Activated T-helper 1 cell treated with anti-CD3 and anti-CD28 coated beads, Interleukin-12 subunit alpha, Interleukin-12 subunit beta, Interleukin-2, Interleukin-4 antibody, amounts not matched to agents 30 ng/mL and 10 ng/mL and 1 ng/mL, durations not matched to agents 14 hours and 24 hours and 36 hours (primary cell): ENCODE measurements at places on chromosomes 12 and 14. TPM values are rescaled to one million over a fixed set of nuclear protein-coding genes. Genes with fewer than 3 reads are reported as not detected.

GSC gene
- not detected in 2 replicates for total RNA-seq

GRCh38 chr14:76919431-76920330 is 93.5 kb downstream of the LRRC74A start:
- H3K27me3 ChIP-seq = no peaks in the 10 kb centered on the region
- H3K27ac ChIP-seq = no peak overlapping the region
- peak overlapping the region; percentile 30 for H3K4me3 ChIP-seq
- H3K4me1 ChIP-seq = peaks cover 51% of the 10 kb centered on the region
- DNase-seq = no peak

DNA sequence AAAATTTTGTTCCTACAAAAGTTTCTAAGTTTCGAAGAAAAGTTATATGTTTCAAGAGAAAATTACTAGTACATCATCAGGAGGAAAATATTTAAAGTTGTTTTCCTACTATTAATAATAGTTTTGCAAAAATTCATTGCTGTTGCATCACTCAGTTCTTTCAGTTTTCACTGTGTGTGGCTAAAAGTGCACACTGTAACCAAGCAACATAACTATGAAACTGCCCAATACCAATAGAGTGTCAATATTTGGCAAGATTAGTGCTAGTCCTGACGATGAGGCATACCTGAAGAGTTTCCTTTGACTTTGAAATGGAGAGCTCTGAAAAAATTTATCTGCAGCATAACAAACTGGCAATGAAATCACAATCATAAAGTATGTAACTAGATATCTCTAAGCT is 194.3 kb downstream of the CPNE8 start:
- no peak for DNase-seq
- no peak overlapping the region for H3K4me3 ChIP-seq
- H3K27me3 ChIP-seq = no peaks in the 10 kb centered on the region
- no peak overlapping the region for H3K27ac ChIP-seq
- H3K36me3 ChIP-seq = no peaks in the 10 kb centered on the region

DNA sequence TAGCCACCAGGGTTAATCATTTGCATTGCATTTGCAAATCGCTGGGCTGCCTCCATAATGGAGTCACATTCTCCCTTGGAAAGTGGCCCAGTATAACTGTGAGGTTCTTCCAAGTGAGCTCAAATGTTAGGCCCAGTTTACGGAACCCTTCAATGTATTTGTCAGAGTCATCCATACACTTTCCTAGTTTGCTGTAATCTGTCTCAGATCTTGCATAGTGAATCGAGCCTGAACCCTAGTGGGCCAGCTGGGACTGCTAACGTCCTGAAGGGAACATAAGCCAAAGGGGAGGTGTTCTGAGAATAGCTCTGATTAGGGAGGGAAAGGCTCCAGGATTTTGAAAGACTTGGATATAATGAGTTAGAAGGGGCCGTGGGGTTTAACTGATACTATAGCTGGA is 406.3 kb downstream of the SLC6A15 start:
- H3K4me3 ChIP-seq = no peak overlapping the region
- no peaks in the 10 kb centered on the region for H3K4me1 ChIP-seq
- H3K27me3 ChIP-seq = no peaks in the 10 kb centered on the region
- no peaks in the 10 kb centered on the region for H3K36me3 ChIP-seq

SLC5A8 gene
- total RNA-seq = not detected in 2 replicates

DNA sequence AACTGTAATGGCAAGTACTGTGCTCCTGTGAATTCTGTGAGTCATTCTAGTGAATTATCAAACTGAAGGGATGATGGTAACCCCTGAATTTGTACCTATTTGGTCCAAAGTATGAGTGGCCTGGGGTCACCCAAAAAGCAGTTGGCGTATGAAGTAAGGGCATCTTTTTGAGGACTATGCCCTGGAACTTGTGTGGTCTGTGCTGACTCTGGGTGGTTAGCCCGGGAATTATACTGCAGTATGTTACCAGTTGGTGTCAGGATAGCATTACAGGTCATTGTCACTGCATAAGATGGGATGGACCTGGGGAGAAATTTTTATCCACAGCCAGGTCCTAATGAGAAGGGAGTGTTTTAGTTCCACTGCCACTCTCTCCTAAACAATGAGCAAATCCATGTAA is 174.7 kb downstream of the SSPN start:
- H3K4me3 ChIP-seq = no peak overlapping the region
- no peak for DNase-seq
- H3K27me3 ChIP-seq = no peaks in the 10 kb centered on the region
- H3K36me3 ChIP-seq = peaks cover 3% of the 10 kb centered on the region

DNA sequence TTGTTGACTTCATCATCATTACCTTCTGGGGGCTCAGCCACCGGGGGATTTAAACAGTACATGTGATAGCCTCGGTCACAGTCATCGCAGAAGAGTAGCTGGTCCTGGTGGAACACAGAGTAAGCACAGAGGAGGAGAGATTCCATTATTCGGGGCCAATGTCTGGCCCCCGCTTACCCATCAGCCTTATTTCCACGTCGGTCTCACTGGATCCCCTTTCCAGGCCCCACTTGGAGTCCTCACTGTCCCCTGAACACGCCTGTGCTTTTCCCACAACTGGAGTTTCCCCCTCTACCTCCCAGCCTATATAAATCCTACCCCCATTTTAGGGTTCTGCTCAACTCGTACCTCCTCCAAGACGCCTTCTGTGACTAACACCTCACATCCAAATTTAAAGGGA is 274.0 kb downstream of the DPF3 start:
- peaks cover 4% of the 10 kb centered on the region for H3K4me1 ChIP-seq
- no peak for DNase-seq
- no peak overlapping the region for H3K27ac ChIP-seq
- H3K27me3 ChIP-seq = peaks cover 21% of the 10 kb centered on the region
- H3K36me3 ChIP-seq = no peaks in the 10 kb centered on the region

DNA sequence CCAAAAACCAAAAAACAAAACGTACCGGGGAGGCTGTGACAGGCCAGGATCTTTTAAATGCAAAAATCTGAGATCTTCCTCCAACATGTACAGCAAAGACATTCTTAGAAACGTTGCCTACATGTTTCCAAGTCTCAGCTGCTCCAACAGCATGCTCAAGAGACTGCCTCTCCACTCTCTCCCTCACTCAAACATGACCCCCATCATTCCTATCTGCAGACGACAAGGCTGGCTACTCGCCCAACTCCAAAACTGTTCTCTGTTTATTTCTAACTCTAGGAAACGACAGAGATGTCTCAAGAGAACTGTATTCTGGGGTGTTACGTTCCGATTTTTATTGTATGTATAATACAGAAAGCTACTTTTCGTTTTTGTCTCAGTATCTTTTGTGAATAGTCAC is 57.5 kb upstream of the TMCC3 start:
- no peak overlapping the region for H3K4me3 ChIP-seq
- H3K27me3 ChIP-seq = peaks cover 20% of the 10 kb centered on the region
- DNase-seq = no peak
- no peaks in the 10 kb centered on the region for H3K4me1 ChIP-seq
- H3K36me3 ChIP-seq = no peaks in the 10 kb centered on the region

TBC1D30 gene
- 1.1 and 1.6 TPM in 2 replicates for total RNA-seq

ASB2 gene
- total RNA-seq = 21.1 and 23.4 TPM in 2 replicates

GRCh38 chr12:115185506-115185905 is 501.5 kb upstream of the TBX3 start:
- H3K27me3 ChIP-seq = no peaks in the 10 kb centered on the region
- H3K27ac ChIP-seq = no peak overlapping the region
- H3K4me1 ChIP-seq = no peaks in the 10 kb centered on the region
- no peak overlapping the region for H3K4me3 ChIP-seq
- DNase-seq = no peak

GRCh38 chr14:52299692-52300278 is 14.3 kb upstream of the PTGER2 start:
- DNase-seq = no peak
- peaks cover 15% of the 10 kb centered on the region for H3K36me3 ChIP-seq
- peaks cover 3% of the 10 kb centered on the region for H3K27me3 ChIP-seq

DNA sequence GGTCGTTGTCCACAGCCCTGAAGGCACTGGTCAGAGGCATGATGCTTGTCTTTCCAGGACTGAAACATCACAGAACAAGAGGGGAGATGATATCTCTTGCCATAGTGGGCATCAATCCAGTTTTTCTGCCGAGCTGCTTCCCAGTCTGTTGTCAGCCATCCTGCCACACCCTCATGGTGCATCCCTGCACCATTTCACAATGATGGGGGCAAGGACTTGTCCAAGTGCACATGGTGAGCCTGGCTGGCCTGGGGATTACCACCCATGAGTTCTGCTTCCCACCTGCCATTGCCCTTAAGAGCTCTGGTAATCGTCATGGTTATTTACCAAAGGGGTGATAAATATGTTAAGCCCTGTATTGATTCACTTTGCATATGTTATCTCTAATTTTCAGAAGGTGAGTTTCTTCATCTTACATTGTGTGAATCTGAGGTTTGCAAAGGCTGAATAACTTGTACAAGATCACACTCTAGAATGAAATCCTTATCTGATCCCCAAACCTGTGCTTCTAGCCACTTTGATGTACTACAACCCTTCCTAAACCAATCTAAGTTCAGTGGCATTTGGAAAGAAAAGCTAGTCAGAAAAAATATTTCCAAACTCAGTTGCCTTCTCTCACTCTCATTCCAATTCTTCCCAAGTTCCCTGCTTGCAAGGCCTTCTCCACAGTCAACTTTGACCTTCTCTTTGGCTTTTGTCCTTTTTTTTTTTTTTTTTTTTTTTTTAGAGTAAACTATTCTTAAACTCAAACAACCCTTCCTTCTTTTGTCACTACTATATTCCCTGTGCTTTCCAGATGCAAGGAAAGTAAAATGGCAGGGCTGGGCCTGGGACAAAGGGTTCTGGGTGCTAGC is 2.3 kb downstream of the AVIL start:
- no peak overlapping the region for H3K27ac ChIP-seq
- H3K27me3 ChIP-seq = no peaks in the 10 kb centered on the region

DNA sequence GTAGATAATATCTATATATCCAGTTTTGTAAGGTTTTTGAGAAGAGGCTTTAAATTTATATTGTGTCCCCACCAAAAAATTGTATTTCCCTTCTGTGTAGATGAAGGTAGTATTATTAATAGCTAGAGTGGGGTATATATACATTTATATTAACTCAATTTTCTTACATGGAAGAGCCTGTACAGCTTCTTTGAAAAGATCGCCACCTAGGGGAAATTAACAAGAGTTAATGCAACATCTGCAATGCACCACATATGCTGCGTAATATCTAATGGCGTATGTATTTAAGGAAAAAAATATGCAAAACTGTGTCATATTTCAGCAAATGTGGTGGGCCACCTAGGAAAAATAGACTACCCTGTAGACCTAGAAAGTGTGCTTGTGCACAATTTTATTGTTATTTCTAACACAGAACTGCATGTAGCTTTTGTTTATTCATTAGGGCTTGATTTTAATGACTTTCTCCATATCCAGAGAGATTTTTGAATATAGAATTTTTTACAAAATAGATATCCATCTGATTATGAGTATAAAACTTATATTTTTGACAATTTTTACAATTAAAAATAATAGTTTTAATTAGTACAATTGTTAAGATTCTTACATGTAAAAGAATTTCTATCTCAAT is 14.0 kb downstream of the CCER1 start:
- no peak overlapping the region for H3K4me3 ChIP-seq
- no peaks in the 10 kb centered on the region for H3K36me3 ChIP-seq
- H3K27me3 ChIP-seq = peaks cover 4% of the 10 kb centered on the region
- DNase-seq = no peak
- no peaks in the 10 kb centered on the region for H3K4me1 ChIP-seq
- no peak overlapping the region for H3K27ac ChIP-seq

- H3K4me3 ChIP-seq = peak overlapping the region; percentile 90
- peaks cover 28% of the 10 kb centered on the region for H3K4me1 ChIP-seq
- peaks cover 24% of the 10 kb centered on the region for H3K36me3 ChIP-seq
Observed at GRCh38 chr14:103332143-103332919, 1.7 kb upstream of the EIF5 start.

GRCh38 chr12:82723093-82723492 is 36.4 kb downstream of the TMTC2 start:
- peak overlapping the region; percentile 39 for H3K4me3 ChIP-seq
- H3K36me3 ChIP-seq = peaks cover 2% of the 10 kb centered on the region
- DNase-seq = no peak
- H3K27ac ChIP-seq = no peak overlapping the region
- no peaks in the 10 kb centered on the region for H3K27me3 ChIP-seq
- peaks cover 10% of the 10 kb centered on the region for H3K4me1 ChIP-seq

BTG1 gene
- 86.4 and 87.9 TPM in 2 replicates for total RNA-seq

- H3K4me3 ChIP-seq = no peak overlapping the region
- H3K27ac ChIP-seq = no peak overlapping the region
- H3K4me1 ChIP-seq = peaks cover 9% of the 10 kb centered on the region
- H3K36me3 ChIP-seq = peaks cover 24% of the 10 kb centered on the region
- no peaks in the 10 kb centered on the region for H3K27me3 ChIP-seq
Observed at GRCh38 chr12:132079200-132079599, 64.9 kb downstream of the DDX51 start.

DNA sequence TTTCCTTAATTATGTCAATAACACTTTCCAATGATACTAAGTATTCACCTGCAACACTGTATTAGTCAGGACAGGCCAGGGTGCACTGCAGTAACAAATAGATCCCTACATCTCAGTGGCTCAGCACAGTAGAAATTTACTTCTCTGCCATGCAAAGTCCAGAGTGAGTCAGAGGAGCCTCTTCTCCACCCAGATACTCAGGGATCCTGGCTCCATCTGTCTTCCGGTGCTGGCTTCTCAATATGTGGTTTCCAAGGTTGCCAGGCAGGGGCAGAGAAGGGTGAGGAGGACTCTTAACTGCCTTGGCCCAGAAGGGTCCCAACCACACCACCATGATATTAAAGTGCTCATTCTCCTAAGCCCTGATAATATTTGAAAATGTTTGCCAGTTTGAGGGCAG is 47.8 kb downstream of the ADGRD1 start:
- no peaks in the 10 kb centered on the region for H3K4me1 ChIP-seq
- DNase-seq = no peak
- no peaks in the 10 kb centered on the region for H3K36me3 ChIP-seq
